ENCODE measurements at places on chromosomes 3 and 15. TPM values are rescaled to one million over a fixed set of nuclear protein-coding genes. Genes with fewer than 3 reads are reported as not detected.

DCUN1D1 gene
- 21.7 TPM for total RNA-seq

ZNF774 gene
- 1.0 TPM for total RNA-seq

LCMT2 gene
- 6.8 TPM for total RNA-seq

FSTL1 gene
- total RNA-seq, result 542 TPM

CX3CR1 gene
- total RNA-seq, result not detected

ONECUT1 gene
- not detected for total RNA-seq

THBS1 gene
- total RNA-seq, result 7,438 TPM

DLEC1 gene
- not detected for total RNA-seq

SYNPR gene
- not detected for total RNA-seq

MAP2K5 gene
- total RNA-seq, result 5.0 TPM

RYR3 gene
- not detected for total RNA-seq

GABRR3 gene
- total RNA-seq, result not detected

SERINC4 gene
- not detected for total RNA-seq

DNASE1L3 gene
- total RNA-seq, result 0.09 TPM

FGF7 gene
- 0.18 TPM for total RNA-seq

NPAP1 gene
- total RNA-seq, result not detected

MST1R gene
- total RNA-seq, result 0.54 TPM

CIB2 gene
- total RNA-seq, result 4.0 TPM

LEKR1 gene
- 0.09 TPM for total RNA-seq

LARP6 gene
- 10.9 TPM for total RNA-seq

UCN2 gene
- total RNA-seq, result not detected

MON1A gene
- 12.5 TPM for total RNA-seq

GRK7 gene
- under 0.01 TPM for total RNA-seq

SENP5 gene
- total RNA-seq, result 44.8 TPM

POU1F1 gene
- not detected for total RNA-seq

CIDEC gene
- 0.09 TPM for total RNA-seq

HDC gene
- not detected for total RNA-seq

ISLR gene
- not detected for total RNA-seq

LRRIQ4 gene
- not detected for total RNA-seq

ZSCAN2 gene
- 13.2 TPM for total RNA-seq

CCR9 gene
- not detected for total RNA-seq

HRG gene
- not detected for total RNA-seq

ISLR2 gene
- not detected for total RNA-seq

LRRC15 gene
- under 0.01 TPM for total RNA-seq

GOLGA6A gene
- not detected for total RNA-seq

ANKRD63 gene
- 0.09 TPM for total RNA-seq

POC1A gene
- 6.8 TPM for total RNA-seq

TTBK2 gene
- total RNA-seq, result 6.4 TPM

EFCC1 gene
- 0.18 TPM for total RNA-seq

SENP8 gene
- 1.1 TPM for total RNA-seq

COL6A6 gene
- 0.09 TPM for total RNA-seq

MOBP gene
- total RNA-seq, result 0.09 TPM

ERICH6 gene
- total RNA-seq, result not detected

NUP210 gene
- total RNA-seq, result 0.28 TPM

All from endothelial cell of coronary artery (primary cell).